T1000 (cell line): ENCODE measurements at places on chromosomes 16 and 17.

- no peak for DNase-seq
These were observed 9.1 kb upstream of the DUXB start for GRCh38 chr16:75710344-75710743.

DNA sequence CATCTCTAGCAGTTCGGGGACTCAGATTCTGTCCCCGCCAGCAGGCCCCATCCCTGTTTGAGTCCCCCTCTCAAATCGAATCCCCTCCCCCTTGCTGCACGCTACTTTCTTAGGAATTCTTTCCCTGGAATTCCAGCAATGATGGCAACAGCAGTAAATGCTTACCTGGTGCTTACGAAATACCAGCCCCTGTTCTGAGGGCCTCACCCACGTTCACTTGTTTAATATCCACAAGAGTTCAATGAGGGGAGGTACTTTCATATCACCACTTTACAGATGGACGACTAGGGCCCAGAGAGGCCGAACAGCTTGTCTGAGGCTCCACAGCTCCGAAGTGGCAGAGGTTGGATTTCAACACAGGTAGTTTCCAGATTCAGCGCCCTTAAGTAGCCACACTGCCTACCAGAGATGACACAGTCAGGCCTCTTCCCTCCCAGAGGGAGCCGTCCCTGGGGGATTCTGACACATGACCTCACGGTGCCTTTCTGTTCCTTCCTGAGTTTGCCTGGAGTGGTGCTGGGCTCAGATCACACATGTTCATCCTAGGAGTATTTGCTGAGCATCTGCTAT, 120.7 kb upstream of the GSE1 start:
- no peak for DNase-seq

- no peak for DNase-seq
These were observed 1030.9 kb upstream of the CDH8 start for GRCh38 chr16:63067141-63067540.

- peak; percentile 76 for DNase-seq
These were observed 14.2 kb downstream of the B4GALNT2 start for GRCh38 chr17:49146620-49147306.

GRCh38 chr17:48023400-48024148, 14.0 kb downstream of the COPZ2 start:
- DNase-seq: peak; percentile 77

DNA sequence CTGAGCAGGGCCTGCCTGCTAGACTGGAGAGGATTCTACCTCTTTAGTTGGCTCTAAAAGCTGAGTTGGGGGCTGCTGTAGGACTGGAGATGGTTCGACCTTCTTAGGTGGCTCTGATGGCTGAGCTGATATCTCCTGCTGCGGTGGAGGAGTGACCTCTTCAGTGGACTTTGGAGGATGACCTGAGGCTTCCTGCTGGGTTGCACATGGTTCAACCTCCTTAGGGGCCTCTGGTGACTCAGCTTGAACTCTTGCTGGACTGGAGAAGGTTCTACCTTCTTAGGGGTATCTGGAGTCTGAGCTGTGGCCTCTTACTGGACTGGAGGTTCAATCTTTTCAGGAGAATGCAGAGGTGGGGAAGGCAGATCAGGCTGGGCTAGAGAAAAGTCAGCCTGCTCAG, 48.9 kb upstream of the TMEM97 start:
- DNase-seq: no peak

GRCh38 chr17:81328978-81329926, 34.1 kb upstream of the SLC38A10 start:
- peak; percentile 90 for DNase-seq

DNA sequence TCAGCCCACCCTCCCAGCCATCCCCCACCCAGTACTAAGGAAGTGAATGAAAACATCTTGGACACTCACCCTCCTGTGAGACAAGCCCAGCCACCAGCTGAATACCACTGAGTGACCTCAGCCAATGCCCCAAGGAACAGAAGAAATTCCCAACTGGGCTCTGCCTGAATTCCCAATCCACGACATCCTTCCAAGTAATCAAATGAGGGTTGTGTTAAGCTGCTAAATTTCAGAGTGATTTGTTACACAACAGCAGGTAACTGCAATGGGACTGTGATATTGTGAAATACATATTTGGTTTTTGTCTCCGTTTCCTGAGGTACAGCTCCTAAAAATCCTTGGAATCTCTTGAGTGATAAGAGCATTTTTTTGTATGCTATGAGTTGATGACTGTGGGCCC, 578.7 kb upstream of the CDH11 start:
- DNase-seq: no peak

- DNase-seq: no peak
These were observed 145.2 kb downstream of the MYO1D start for GRCh38 chr17:32731556-32732295.

GRCh38 chr17:64507413-64507782, 621 bp downstream of the CEP95 start:
- DNase-seq: no peak

GRCh38 chr17:31680126-31680525, 178.9 kb downstream of the COPRS start:
- DNase-seq: no peak

DNA sequence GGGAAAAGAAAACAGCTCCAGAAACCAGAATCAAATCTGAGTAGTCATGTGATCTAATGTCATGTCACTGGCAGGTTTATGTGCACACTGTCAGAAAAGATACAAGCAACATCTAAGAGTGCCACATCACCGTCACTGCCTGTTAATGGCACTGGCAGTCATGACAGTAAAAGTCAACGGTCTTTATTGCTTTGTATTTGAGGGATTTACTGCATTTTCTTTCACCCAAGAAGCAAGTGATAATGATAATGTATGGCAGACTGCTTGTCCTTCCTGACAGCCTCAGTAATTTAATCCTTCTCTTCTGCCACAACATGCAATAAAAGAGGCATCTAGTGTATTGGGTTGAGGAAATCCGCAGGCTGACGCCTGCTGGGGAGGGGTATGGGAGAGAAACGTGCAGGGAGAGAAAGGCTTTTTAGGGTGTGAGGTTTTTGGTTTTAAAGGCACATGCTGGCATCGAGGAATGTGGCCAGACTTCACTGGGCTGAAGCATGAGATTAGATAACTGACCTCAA, 92.4 kb downstream of the RPGRIP1L start:
- no peak for DNase-seq

- DNase-seq: no peak
These were observed 12.6 kb upstream of the FAAP100 start for GRCh38 chr17:81564778-81565177.

GRCh38 chr17:51071556-51071955, 49.1 kb downstream of the SPAG9 start:
- DNase-seq: no peak

GRCh38 chr17:1232786-1233185, 37.5 kb upstream of the BHLHA9 start:
- DNase-seq: no peak

GRCh38 chr16:54015147-54015546, 271.4 kb downstream of the IRX3 start:
- DNase-seq: no peak

GRCh38 chr16:84843149-84844048, 23.6 kb downstream of the CRISPLD2 start:
- no peak for DNase-seq

DNA sequence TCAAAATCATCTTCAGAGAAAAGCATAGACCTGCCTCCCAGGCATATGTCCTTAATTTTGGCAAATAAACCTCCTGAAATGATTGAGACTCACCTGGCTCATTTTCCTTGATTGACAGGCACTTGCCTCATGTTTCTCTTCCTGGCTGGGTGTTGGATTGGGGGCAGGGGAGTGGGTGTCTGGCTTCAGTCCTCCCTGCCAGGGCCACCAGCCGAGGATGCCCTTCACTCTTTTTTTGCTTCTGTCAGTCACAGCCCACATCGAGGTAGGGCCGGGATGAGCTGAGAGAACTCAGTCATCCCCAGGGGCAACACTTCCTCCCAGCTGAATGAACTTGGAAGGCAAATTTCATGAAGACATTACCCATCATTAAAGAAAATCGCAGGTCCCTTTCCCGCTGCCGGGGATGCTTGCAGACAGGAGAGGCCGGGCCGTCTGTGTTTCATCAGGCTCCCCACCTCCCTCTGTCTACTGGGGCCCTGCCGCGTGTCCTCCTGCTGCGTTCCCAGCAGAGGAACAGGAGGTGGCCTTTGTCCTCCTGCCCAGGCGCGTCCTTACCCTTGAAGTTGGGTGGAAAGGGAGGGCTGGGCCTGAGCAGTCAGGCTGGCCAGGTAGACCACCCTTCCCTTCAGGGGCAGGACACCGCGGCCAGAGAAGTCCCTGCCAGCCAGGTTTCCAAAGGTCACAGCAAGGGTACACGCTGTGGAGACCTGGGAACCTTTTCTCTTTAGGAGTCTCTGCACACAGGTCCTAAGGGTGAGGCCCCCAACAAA, 11.2 kb upstream of the DNAH17 start:
- no peak for DNase-seq

DNA sequence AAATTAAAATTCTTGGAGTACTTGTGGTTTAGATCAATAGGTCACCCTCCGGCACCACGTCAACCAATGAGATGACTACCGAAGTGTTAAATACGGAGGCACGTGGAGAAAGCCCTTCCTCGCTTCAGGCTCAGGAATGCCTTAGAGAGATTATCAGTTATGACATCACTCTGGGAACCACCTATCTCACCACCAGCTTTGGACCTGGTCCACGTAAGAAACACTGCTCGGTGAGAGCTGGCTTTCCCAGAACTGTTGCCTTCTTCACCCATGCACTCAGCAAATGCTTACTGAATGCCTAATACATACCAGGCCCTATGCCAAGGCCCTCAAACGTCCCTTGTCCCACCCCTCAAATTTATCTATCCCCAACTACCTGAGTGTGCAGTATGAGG, 71.3 kb downstream of the SMG6 start:
- DNase-seq: no peak

GRCh38 chr16:81544700-81545271, 100.2 kb downstream of the CMIP start:
- no peak for DNase-seq

GRCh38 chr17:16435925-16436886, 20.8 kb downstream of the TRPV2 start:
- DNase-seq: no peak

GRCh38 chr16:50696575-50697420, 3.4 kb downstream of the NOD2 start:
- no peak for DNase-seq

GRCh38 chr16:20897253-20897897, 2.8 kb downstream of the DCUN1D3 start:
- DNase-seq: no peak

- no peak for DNase-seq
These were observed 19.6 kb downstream of the NT5M start for GRCh38 chr17:17322516-17323510.

DNA sequence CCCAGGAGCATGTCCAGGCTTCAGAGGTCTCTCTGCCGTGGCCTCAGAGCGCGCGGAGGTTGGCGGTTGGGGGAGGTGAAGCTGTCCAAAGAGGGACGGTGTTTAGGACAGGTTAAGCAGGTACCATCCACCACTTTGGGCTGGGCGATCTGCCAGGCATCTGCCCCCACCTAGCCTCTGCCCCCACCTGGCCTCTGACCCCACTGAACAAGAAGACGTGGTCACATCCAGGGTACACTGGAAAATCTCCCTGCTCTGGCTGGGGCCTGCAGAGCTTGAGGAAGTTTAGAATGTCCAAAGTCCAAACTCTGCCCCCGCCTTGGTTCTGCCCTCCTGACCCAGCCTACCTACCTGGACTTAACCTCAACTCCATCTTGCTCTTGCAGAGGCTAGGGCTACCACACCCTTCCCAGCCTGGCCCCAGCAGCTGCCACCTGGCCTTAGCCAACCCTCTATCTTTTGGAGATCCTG, 1.6 kb downstream of the ITGA3 start:
- no peak for DNase-seq

GRCh38 chr16:12639044-12639443, 164.6 kb downstream of the CPPED1 start:
- peak; percentile 78 for DNase-seq

GRCh38 chr16:31460582-31461002, 1.3 kb downstream of the ARMC5 start:
- DNase-seq: no peak

DNA sequence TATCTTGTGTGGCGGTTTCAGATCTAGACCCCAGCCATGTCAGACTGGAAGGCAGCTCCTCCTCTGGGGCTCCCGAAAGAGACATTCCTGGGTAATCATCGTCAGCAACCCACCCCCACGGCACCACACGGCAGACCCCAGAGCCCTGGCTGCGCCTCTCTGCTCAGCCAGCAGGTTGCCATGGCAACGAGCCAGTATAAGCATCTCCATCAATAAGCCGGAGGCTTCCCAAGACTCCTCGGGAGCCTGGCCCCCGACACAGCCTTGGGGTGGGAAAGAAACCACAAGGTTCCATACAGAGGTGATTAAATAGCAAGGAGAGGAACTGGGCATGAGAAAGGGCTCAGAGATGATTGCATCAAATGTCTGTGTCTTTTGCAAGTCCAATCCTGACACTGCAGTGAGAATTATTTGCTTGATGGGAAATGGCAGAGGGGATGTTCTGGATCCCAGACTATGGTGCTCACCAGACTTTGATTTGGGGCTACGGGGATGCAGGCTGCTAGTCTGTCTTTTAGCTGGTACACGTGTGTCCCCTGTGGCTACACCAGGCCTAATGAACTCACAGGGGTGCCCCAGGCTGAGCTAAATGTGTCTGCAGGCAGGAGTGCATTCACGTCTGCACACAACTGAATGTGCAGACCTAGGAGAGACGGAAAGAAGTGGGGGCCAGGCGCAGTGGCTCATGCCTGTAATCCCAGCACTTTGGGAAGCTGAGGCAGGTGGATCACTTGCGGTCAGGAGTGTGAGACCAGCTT, 320.5 kb upstream of the TNRC6C start:
- no peak for DNase-seq

GRCh38 chr16:1906055-1906845, 12.0 kb downstream of the HS3ST6 start:
- no peak for DNase-seq

- DNase-seq: no peak
These were observed 3.7 kb upstream of the CYBA start for GRCh38 chr16:88654363-88655052.

GRCh38 chr17:81398176-81398831, 3.0 kb downstream of the BAHCC1 start:
- peak; percentile 70 for DNase-seq

DNA sequence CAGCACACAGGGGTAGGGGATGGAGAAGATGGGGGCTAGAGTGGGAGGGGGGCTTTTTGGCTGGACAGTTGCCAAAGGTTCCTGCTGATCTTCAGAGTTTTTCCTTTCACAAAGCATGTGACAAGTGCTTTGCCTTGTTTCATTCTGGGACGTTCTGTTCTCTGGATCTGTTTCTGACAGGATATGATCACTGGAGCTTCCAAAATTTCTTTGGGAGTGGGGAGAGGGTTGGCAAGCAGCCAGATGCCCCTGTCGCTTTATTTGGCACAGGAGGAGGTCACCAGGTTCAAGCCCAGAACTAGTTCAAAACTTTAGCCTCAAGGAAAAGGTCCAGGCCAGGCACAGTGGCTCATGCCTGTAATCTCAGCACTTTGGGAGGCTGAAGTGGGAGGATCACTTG, 68.5 kb upstream of the TBX2 start:
- no peak for DNase-seq

- no peak for DNase-seq
These were observed 4.3 kb downstream of the ABI3 start for GRCh38 chr17:49214676-49215360.
